ENCODE measurements at places on chromosomes 3 and 15.
A peak's percentile ranks its signal among the peaks of the same experiment; 100 is the strongest.

GRCh38 chr3:117567906-117568305, 858.3 kb downstream of the TUSC7 start:
- DNase-seq, result no peak

DNA sequence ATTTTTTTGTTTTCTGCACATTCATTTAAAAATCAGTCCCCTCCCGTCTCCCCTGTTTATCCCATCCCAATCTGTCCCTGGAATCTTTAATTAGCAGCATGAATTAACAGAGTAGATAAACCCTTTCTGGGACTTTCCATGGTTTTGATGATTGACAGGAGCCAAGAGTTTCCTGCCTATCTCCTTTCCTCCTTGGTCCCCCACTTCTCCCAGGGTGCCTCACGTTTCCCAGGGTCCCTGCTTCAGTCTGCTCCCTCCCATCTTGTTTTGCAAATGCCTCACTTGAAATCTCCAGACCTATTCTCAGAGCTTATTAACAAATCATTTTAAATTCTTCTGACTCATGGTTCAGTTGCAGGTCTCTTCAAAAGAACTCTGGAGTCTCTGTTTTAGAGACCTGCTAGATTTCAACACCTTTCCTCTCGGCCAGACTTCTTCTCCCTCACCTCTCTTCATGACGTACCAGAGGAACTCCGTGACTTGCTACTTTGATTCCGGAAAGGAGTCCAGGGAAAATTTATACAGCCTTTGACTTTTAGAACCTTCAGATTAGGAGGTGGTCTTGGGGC, 238.5 kb downstream of the ITPR1 start:
- no peak for DNase-seq

DNA sequence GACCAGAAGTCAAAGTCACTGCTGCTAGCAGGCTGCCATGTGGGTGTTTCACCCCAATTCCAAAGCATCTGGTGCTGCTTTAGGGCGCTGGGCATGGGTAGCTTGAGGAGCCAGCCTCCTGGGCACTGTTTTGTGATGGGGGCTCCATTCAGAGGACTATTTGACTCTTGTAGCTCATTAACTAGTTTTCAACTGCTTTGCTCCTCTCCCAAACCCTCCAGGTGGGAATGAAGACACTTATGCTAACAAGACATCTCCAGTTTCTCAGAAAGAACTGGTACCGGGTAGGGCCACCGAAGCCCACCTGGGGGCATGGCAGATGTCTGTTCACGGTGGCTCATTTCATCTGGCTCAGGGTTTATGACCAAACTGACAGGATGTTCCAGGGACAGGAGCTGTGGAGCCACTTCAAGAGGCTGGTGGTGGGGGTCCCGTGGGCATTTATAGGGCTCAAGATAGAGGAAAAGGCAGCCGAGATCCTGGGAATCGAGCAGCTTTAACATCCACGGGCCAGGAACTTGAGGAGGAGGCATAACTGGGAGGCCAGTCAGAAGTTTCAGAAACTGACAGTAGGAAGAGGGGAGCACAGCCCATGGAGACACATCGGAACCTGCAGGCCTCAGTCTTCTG, 17.7 kb downstream of the AMOTL2 start:
- DNase-seq, result no peak

DNA sequence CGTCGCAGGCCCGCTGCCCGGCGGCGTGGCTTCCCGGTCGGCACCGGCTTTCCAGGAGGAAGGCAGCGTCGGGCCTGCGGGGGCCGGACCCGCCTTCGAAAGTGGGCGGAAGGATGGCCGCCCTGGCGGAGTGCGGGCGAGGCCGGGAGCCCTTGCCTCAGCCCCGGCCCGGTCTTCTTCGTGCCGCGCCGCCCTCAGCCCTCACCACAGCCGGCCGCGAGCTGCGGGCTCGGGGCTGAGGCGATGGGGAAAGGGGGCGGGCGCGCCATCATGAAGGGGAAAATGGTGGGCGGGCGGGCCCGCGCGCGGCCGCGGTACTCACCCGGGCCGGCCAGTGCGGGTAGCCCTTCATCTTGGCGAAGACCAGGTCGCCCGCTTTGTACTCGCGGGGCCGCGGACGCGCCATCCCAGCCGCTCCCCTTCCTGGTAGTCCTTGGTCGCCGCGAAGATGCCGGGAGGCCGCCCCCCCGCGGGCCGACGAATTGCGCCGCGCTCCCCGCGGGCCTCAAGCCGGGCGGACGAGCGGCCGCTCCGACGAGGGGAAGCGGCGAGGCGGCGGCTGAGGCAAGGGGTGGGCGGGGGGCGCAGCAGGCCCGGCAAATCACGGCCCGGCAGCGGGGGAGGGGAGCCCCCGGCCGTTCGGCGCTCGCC, 489 bp downstream of the HDGFL3 start:
- DNase-seq, result peak; percentile 41

DNA sequence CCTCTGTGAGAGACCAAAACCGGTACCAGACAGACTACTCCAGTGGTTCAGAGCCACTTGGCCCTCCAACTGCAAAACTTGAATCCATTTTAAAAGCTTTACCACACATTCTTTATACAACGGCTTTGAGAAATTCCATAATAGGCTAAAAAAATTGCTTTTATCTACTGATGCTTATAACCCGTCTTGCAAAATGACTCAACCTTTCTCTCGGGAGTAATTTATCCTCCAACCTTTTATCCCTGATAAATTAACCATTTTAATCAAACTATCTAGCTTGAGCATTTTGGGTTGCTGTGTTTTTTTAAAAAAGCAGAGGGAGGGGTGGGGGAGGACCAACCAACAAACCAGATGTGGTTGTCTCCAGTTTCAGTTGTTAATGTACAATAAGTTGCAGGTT, 275.7 kb upstream of the LRTM1 start:
- no peak for DNase-seq

DNA sequence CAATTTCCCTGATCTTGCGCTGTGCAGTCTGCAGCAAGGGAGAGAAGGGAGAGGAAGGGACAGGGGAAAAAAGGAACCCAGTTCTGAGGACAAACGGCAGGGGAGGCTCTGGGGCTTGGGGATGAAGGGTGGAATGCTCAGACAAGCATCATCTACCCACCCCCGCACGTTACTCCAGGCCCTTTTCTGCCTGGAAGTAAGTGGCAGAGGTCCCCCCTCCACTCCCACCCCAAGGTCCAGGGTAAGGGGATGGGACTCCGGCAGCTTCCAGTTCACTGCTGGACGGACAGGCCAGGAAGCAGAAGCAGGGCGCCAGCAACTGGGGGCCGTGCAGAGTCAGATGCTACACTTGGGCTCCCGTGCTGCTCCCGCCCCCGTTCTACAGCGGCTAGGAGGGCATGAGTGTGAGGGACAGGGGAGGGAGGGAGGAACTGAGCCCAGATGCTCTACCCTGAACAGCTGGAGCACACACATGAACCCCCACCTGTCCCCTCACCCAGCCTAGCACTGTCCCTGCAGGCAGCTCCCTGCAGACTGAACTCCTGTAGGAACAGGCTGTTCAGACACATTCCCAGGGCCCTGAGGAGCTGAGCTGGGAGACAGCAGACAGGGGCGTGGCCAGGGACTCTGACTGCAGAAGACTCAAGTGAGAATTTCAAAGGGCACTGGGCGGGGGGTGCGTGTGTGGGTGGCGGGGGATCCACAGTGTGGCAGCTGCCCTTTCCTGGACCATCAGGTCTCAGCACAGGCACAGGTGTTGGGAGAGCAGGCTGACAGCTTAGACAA, 59.7 kb downstream of the SENP2 start:
- no peak for DNase-seq

- no peak for DNase-seq
Measured at GRCh38 chr15:80558631-80559319, 136.3 kb upstream of the ABHD17C start.

GRCh38 chr3:102124282-102124681, 275.0 kb downstream of the NFKBIZ start:
- DNase-seq, result peak; percentile 65

DNA sequence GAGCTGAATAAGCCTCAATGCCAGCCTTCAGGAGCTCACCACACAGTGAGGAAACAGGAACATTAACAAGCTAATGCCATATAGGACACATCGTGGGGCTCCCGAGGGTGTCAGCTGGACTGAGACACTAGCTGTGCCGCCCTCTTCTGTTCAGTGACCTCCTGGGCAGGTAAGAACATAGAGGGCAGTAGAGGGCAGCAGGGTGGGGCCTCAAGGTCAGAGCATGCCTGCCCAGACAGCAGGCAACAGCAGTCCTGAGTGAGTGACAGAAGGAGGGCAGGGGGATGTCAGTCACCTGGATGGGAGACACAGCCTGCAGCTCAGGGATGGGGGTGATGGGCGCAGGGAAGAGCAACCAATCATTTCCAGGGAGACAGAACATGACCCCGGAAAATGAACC, 15.5 kb downstream of the NTRK3 start:
- DNase-seq, result no peak

DNA sequence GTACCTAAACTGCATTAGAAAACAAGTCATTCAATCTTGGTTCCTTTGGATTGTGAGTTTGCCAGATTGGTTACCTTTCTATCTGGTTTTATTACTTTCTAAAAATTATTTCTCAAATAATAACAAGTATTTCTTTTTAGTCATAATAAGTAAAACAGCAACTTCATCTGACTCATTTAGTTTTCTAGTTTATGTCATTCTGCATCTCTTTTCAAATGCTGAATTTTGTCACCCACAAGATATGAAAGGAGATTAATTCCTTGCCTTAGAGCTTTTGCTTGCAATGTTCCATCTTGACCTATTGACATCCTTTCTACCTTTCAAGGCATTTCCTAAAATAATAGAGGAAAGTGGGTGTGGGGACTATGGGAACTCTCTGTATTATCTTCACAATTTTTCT, 253.6 kb upstream of the PEX5L start:
- DNase-seq, result no peak

- DNase-seq, result no peak
Measured at GRCh38 chr15:88428053-88428452, 39.1 kb downstream of the MRPL46 start.

DNA sequence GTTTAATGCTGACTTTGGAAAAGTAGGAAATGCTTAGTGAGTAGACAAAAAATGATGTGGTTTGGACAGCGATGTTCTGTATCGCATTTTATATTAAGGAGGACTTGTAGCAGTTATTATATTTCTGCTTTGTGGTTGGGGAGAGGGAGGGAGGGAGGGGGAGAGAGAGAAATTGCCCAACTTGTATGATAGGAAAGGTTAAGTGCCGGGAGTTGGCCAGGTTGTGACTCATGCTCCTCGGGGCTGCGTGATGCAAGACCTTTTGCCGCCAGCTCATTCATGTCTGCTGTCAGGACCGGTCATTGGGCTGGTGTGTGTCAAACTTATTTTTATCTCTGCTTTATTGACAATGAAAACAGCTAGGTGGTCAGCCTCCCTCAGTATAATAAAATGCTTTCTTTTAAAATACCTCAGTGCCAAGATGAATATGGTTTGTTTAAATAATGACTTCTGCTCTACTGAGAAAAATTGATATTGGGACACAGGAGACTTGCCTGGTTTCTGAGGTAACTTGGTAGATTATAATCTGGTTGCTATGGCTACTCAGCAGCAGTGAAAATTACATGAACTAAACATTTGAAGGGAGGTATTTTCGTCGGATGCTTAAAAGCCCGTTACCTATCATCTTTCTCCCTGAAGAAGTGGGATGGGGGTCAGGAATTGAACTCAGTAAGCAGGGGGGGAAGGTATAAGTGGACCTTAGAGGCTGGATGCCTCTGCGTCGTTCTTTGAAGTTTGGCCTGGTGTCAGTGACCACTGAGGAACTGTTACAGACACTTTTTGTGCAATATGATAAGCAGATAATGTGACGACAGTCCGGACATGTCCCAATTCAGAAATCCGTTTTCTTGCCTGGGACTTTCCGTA, 90.7 kb downstream of the FNDC3B start:
- peak; percentile 99 for DNase-seq

DNA sequence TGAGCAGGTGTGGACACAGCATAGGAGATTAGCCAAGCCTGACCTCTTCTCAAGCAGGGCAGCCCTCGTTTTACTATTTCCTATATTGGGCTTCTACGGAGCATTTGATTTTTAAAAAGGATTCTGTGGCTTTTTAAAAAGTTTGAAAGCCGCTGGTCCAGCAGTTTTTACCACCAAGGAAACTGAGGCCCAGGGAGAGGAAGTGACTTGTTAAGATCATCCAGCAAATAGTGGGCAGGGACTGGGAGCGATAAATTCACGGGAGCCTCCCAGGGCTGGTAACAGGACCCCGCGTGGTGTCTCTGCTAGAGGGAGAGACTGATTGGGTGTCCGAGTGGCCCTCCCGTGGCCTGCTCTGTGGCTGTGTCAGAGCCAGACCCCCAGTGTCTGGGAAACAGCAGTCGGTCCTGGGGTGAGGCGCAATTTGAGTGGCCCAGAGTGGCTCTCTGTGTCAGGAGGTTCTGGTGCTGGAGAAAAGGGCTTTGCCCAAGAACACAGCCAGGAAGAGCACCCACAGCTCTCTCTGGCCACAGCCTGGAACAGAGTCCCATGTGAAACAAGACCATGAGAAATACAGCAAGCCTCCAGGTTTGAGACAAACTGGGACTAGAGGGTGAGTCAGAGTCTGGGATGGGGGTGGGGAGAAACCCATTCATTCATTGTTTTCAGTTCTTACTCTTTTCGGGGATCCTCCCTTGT, 4.2 kb downstream of the FURIN start:
- DNase-seq, result peak; percentile 39

GRCh38 chr3:39448506-39449233, 18.8 kb upstream of the MOBP start:
- no peak for DNase-seq
